ENCODE measurements at places on chromosomes 5 and 9. TPM values are rescaled to one million over a fixed set of nuclear protein-coding genes. Genes with fewer than 3 reads are reported as not detected.

DNA sequence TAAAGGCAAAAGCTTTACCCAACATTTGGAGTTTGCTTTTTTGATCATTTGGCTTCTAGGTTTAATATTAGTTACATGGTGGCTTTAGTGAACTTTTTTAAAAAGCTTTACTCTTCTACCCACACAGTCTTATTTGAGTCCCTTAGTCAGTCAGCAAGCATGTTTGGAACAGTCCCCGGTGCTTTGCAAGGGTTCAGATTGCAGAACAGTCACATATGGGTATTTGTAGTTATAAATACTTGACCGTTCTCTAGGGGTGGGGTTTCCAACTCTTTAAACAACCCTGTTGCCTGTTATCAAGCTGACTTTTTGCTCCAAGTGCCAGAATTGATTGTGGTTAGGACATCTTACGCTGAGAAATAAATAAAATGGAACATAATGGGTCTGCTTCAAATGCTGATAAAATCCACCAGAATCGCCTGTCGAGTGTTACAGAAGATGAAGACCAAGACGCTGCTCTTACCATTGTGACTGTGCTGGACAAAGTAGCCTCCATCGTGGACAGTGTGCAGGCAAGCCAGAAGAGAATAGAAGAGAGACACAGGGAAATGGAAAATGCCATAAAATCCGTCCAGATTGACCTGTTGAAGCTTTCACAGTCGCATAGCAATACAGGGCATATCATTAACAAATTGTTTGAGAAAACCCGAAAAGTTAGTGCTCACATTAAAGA lies at the start of gene CAVIN4:
Gene CAVIN4, plus strand, starts transcription at position 304 of the 673 bp plus-strand sequence. Its CDS starts 65 bp downstream, at position 369.
- DNase-seq, result peak; percentile 91

- no peak for DNase-seq
Measured at GRCh38 chr5:4204276-4205141, 608.9 kb downstream of the IRX1 start.

DNA sequence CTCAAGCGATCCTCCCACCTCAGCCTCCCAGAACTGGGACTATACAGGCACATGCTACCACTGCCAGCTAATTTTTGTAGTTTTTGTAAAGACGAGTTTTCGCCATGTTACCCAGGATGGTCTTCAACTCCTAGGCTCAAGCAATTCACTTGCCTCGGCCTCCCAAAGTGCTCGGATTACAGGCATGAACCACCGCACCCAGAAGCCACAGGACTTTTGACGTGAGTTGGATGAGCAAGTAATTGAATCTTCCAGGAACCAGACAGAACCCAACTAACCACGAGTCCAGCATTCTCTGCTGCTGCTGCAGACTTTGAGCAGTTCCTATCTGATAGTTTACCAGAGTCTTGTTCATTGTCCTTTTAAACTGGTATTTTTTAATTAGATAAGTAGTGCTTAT lies 9.6 kb upstream of the ATP6V0E1 start:
- peak; percentile 55 for DNase-seq

- DNase-seq, result no peak
Measured at GRCh38 chr9:84254972-84255371, 85.6 kb downstream of the SLC28A3 start.

Gene CAVIN4
- total RNA-seq, result 4.2 TPM

DNA sequence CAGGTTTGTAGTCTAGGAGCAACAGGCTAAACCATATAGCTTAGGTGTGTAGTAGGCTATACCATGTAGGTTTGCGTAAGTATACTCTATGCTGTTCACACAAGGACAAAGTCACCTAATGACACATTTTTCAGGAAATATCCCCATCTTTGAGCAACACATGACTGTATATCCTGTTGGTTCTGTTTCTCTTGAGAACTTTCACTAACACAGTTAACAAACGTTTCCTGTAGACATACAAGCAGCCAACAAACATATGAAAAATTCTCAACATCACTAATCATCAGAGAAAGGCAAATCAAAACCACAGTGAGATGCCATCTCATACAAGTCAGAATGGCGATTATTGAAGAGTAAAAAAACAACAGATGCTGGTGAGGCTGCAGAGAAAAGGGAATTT lies 68.2 kb downstream of the NR2F1-AS1 start:
- DNase-seq, result peak; percentile 95

DNA sequence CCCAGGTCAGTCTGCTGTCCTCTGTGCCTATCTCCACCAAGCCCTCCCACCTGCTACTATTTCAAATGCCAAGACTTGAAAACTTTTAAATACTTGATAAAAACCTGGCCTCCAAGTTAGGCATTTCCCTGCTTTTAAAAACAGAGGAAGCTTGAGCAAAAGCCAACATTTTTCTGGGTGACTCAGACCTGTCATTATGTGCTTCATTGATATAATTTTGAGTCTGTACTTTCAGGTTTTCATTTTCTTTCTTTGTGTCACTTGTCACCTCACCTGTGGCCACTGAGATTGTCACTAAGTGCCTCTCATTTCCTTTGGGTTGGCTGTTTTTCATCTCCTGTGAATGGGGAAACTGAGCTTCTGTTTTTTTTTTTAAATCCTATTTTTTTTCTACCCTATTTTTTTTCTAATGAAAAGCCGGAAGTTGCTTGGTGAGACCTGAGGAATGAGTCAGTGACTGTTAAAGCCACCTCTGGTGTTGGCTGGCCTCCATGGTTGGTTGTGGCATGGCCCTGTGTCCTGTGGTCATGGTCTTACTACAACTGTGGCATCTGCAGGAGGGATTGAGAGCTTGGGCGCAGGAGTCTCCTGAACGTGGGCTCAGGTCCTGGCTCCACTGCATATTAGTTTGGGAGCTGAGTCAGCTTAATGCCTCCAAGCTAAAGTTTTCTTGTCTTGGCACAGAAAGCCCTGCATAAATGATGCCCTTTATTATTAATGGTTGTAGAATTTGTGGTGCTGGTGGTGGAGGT lies 56.7 kb downstream of the ARHGAP26 start:
- peak; percentile 75 for DNase-seq

DNA sequence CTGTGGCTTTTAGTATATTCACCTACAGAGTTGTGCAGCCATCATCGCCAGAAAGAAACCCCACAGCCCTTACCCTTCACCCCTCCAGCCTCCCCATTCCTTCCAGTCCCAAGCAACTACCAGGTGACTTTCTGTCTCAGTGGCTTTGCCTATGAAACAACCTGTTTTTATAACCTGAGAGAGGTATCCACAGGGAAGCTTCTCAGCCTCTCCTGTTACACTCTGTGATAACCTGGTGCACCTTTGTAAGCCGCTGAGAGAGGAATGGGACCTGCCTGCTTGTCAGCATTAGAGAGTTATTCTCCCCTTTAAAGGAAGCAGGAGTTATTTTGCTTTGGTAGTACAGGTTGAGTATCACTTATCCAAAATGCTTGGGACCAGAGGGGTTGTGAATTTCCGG lies 93.6 kb downstream of the TRIO start:
- DNase-seq, result no peak

DNA sequence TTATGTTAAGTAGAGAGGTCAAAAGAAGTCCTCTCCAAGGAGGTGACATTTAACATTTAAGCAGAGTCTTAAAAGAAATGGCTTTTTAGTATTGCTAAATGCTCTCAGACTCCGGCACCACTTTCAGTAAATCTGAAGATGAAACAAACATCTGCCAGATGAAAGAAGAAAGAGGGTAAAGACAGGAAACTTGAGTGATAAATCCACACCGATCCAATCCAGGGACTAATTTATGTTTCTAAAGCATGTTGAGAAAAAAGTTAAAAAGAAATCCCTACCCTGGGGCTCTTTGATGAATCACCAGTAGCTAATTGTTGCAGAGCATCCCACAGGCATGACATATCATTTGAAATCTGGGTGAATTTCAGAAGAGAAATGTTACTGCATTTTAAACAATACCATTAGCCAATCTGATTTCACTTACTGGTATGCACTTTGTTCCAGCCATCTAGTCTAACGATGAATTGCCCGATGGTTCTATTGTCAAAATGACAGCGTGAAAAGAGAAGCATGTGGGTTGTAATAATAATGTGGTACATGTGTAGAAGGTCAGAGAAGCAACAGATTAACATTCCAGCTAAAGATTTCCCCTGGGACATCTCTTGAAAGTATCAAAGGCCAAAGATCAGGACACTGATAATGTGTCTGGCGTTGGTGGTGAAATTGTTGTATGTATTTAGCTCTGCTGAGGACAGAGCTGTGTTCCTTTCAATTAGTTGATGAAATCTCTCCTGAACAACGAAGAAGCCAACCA lies 485.7 kb downstream of the CSNK1G3 start:
- peak; percentile 40 for DNase-seq

- peak; percentile 66 for DNase-seq
Measured at GRCh38 chr5:121967187-121967586, 5.4 kb downstream of the SRFBP1 start.

DNA sequence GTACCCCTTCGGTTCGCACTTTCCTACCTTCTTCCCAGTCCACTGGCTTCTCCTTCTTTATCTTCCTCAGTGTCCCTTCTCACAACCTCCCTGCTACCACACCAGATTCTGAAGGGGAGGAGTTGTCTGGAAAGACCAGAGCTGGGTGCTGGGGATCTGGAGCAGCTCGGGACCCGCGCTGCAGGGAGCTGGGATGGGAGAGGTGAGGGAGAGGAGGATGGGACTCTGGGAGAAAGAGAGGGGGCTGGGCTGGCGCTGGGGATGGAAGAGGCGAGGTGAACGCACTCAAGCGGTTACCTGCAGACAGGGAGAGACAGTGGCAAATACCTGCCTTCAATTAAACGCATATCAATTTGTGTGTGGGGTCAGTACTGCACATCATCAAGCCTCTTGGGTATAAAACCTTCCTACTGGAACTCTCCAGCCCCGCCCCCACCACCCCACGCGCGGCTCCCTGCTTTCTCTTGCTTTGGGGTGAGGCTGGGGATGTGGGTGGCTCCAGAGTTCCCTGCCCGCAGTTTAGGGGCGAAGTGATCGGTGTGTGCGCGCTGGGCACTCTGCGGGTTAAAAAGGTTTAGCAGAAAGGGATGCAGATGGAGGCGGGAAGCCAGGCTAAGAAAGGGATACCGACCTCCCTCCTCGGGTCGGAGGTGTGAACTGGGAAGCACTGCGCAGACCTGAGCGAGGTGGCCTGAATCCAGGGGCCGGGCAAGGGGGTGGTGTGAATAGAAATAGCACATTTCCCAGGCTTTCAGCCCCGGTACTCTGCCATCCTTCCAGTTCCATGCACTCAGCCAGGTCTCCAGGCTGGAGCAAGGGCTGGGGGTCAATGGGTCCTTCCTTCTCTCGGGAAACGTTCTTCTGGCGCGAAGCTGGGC lies 977 bp upstream of the PAM start:
- no peak for DNase-seq

Gene SLC4A9
- total RNA-seq, result not detected

- DNase-seq, result no peak
Measured at GRCh38 chr5:180647941-180648500, 1.4 kb downstream of the FLT4 start.

- no peak for DNase-seq
Measured at GRCh38 chr5:96408841-96409538, 24.1 kb downstream of the PCSK1 start.

- DNase-seq, result no peak
Measured at GRCh38 chr5:174717826-174718455, 6.4 kb upstream of the MSX2 start.

- DNase-seq, result peak; percentile 13
Measured at GRCh38 chr9:82882138-82882537, 180.8 kb downstream of the RASEF start.

DNA sequence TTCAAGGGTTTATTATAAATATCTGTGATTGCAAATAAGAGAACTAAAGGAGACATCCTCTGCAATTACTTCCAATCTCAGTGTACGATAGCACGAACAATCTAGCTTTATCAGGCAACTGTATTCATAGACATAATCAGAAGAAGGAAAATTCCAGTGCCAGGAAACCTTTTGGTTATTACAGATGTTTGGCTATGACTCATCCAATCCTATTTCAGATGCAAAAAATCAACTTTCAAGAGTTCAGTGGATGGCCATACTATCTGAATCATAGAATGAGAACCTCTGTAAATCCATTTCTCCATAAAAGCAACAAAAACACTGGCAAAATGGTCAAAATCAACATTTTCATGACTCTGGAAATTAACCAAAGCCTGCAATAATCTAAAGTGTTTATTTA lies 37.9 kb downstream of the GAS1 start:
- peak; percentile 72 for DNase-seq

Gene PTGR1
- 80.8 TPM for total RNA-seq

Gene TERT
- total RNA-seq, result not detected

Gene ZNG1E
- total RNA-seq, result 7.9 TPM

DNA sequence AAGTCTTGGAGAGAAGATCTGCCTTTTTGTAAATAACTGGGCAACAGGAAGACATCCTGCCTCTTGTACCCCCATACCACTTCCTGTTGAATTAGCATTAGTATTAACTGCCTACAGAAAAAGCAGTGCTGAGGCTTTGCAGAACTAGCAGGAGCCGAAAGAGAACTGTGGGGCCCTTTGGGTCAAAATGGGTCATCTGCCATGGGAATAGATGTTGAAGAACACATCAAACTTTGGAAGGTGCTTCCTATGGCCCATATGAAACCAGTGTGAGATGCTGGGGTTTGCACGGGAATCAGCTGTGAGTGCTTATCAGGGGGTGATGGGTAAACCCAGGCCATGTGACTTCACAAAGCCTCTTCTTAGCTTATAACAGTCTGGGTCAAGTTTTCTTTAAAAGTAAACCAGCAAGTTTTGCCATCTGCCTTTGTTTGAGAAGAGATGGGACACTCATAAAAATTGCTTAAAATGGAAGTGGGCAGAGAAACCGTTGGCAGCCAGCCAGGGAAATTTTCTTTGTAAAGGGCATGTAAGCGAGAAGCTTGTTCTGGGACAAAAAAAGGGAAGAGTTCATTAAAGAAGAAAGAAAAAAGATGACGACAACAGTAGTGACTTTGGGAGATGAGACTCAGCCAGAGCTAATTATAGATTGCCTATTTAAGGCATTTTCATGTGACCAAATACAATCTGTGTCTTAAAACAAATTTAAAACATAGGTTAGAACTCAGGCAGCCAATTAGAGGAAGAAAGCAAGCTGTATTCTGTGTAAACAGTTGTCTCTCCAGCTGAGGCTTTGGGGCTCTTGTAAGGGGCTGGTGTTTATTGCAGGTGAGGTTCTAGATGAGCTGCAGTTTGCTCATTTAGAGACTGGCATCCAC lies 4.4 kb downstream of the SLC25A25 start:
- DNase-seq, result peak; percentile 73

Gene IL5
- total RNA-seq, result not detected

Gene CNOT6
- 10.8 TPM for total RNA-seq

GRCh38 chr9:109482391-109482916 lies 15.7 kb downstream of the PTPN3 start:
- no peak for DNase-seq

DNA sequence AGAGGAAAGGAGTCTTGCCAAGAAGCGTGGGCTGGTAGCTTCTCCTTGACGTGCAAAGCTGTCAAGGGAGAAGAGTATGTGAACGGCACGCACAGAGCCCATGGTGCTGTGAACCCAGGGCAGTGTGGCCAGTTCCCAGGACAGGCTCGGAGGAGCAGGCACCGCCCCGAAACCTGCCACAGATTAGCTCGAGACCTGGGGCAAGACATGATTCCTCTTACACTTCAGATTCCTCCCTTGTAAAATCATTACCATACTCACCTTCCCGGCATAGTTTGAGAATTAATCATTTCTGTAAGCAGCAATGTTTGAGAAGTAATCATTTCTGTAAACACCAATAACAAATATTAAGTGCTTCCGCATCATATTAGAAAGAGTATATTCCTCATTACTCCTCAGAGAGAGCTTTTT lies 19.9 kb downstream of the GOLM1 start:
- DNase-seq, result no peak

Measured in IMR-90 (cell line).